ENCODE measurements at places on chromosomes 6 and 20.

- DNase-seq, result no peak
Measured at GRCh38 chr6:129773304-129773703, 63.3 kb upstream of the ARHGAP18 start.

GRCh38 chr6:54072635-54073313 is 38.5 kb upstream of the MLIP start:
- no peak for DNase-seq

DNA sequence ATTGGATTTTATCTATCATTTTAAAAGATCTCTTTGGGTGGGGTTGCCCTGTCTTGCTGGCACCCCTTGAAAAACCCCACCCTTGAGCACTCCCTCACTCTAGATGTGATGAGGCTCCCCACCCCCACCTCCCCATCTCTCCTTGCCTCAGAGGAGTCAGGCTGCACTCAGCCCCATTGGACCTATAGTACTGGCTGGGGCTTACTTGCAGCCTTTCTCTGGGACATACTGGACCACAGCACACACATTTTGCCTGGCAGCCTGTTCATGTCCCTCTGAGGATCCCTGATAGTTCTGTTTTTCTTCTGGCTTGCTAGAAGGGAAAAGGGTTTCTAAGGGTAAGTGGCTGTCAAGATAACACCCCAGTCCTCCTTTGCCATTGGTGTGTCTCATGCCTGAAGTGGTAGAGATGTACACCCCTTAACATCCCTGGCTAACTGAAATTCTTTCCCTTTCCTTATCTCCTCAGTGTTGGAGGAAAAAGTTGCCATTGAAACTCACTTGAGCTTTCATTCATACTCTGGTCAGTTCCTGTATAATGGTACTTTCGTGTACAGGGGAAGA is 553.4 kb upstream of the CITED2 start:
- DNase-seq, result no peak

DNA sequence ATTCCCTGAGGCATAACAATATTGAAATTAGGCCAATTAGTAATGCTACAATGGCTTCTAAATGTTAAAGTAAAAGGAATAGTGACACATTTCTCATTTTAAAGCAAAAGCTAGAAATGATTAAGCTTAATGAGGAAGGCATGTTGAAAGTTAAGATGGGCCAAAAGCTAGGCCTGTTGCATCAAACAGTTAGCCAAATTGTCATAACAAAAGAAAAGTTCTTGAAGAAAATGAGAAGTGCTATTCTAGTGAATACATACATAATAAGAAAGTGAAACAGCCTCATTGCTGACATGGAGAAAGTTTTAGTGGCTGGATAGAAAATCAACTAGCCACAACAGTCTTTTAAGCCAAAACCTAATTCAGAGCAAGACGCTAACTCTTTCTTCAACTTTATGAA is 12.9 kb downstream of the OR2A4 start:
- DNase-seq, result no peak

DNA sequence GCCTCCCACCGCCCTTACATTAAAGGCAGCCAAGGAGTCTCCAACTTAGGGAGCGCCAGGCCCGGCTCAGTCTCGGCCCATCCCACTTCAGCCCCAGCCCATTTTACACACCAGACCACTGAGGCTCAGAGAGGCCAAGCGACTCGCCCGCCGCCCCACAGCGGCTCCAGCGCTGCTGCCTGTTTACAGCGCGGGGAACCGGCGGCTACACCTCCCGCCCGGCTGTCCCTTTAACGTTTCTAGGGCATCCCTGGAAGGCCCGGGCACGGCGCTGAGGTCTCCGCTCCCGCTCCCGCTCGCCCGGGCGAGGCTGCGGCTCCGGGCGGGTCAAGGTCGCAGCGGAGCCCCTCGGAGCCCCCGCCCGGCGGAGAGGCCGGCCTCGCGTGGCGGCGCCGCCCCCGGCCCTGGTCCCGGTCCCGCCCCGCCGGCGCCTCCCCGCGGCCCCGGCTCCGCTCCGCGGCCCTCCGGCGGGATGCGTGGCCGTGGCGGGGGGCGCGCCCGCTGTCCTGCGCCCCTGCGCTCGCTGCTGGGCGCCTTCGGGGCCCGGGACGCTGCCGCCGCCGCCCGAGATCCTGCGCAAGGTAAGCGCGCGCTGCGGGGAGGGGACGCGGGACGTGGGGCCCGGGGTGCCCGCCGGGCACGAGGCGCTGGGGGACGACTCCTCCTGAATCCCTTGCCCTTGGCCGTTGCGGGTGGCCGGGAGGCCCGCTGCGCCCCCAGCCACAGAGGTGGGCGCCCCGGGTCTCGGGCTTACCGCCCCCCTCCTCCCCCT is 27.1 kb upstream of the PHACTR3 start:
- no peak for DNase-seq

- no peak for DNase-seq
Measured at GRCh38 chr6:1611572-1612298, 2.0 kb downstream of the FOXC1 start.

DNA sequence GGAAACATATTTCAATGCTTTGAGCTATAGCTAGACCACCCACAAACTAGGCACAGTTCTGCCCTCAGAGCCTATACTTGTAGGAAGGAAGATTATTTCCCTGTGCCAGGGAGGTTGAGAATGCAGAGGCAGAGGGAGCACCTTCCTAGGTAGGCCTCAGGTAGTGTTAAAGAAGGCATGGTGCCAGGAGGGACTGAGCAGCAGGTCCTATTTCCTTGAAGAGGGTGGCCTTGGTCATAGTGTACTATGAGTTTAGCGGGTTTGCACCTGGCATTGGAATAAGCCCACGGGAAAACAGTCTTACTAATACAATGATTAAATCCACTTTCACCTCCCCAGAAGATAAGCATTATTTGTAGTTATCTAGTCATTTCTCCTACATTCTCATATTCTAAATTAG is 375.4 kb downstream of the CDKAL1 start:
- DNase-seq, result no peak

DNA sequence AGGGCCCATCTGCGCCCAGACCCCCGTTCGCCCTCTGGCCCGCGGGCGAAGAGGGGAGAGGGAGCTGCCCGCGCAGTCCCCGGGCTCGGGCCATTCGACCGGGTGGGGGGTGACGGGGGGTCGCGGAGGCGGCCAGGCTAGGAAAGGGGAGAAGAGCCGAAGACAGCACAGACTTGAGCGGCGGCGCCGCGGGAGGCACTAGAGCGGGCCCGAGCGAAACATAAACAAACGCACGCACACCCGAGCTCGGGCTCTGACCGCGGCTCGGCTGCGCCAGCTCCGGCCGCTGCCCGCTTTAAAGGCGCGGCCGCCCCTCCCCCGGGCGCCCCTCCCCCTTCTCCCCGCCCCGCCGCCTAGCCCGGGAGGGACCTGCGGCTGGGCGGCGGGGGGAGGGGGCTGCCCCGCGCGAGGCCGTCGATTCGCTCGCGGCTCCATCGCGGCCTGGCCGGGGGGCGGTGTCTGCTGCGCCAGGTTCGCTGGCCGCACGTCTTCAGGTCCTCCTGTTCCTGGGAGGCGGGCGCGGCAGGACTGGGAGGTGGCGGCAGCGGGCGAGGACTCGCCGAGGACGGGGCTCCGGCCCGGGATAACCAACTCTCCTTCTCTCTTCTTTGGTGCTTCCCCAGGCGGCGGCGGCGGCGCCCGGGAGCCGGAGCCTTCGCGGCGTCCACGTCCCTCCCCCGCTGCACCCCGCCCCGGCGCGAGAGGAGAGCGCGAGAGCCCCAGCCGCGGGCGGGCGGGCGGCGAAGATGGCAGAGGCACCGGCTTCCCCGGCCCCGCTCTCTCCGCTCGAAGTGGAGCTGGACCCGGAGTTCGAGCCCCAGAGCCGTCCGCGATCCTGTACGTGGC is at the start of gene FOXO3:
Gene FOXO3, plus strand, starts transcription at position 455 of the 846 bp plus-strand sequence. Its CDS starts 292 bp downstream, at position 747.
- DNase-seq, result no peak

DNA sequence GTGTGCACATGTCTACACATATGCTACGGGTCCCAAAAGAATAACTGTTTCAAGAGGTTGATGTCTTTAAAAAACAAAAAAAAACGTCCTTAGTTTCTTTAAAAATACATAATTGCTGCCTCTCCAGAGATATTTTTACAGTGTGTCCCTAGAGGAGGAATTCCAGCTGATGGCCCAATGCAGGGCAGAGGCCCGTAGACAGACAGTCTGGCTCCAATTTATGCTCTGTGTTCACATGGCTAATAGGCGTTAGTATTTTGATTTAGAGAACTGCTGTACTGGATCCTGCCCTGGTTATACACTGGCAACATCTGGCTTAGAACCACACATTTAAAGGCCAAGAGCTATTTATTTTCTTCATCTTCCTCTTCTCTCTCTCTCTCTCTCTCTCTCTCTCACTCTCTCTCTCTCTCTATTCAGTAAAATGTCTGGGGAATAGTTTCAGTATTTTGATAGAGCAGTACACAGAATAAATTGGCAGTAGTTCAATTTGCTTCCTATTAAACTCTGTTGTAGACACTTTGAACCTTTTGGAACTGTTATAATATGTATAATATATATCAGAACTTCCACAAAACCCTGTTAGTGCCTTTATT is 260.6 kb downstream of the EYA4 start:
- no peak for DNase-seq

DNA sequence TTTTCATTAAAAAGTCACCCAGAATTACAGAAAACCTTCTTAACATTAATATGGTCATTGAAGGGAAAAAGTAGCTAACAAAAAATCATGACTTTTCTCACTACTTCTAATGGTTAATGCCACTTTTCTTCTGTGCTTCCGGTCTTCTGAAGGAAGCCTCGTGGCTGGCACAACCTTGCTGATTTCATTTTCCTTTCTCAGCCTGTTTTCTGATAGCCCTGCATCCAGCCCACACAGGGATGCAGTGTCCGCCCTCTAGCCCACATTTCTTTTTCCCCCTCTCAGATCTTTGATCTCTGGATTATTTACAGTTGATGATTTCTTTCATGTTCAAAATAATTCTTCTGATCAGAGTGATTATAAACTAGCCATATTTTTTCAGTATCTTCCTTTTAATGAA is 655.4 kb upstream of the EPHA7 start:
- DNase-seq, result no peak

- peak; percentile 35 for DNase-seq
Measured at GRCh38 chr6:5205877-5206850, 54.6 kb downstream of the LYRM4 start.

DNA sequence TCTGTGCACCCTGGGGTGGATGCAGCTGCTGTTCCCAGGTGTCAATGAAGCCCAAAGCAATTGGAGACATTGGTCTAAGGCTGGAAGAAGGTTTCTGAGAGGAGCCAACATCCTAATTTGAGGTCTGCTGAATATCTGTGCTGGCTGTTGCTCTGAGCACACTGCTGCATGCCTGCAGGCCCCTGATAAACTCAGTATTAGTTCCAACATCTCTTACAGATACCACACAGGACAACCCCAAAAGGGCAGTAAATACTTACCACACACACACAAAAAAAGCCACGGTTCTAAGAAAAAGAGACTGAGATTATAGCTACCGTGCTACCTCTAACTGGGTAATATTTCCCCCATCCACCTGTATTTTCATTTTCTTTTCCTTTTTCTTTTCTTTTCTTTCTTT is 164.3 kb upstream of the SOX4 start:
- DNase-seq, result no peak

GRCh38 chr20:37326666-37327065 is 19.3 kb upstream of the SRC start:
- DNase-seq, result no peak

DNA sequence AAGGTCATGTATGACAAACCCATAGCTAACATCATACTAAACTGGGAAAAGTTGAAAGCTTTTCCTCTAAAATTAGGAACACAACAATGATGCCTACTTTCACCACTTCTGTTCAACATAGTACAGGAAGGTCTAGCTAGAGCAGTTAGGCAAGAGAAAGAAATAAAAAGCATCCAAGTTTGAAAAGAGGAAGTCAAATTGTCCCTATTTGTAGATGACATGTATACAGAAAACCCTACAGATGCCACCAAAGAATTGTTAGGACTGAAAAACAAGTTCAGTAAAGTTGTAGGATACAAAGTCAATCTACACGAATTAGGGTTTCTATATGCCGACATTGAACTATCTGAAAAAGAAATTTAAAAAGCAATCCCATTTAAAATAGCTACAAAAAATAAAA is 89.4 kb upstream of the GLP1R start:
- no peak for DNase-seq

DNA sequence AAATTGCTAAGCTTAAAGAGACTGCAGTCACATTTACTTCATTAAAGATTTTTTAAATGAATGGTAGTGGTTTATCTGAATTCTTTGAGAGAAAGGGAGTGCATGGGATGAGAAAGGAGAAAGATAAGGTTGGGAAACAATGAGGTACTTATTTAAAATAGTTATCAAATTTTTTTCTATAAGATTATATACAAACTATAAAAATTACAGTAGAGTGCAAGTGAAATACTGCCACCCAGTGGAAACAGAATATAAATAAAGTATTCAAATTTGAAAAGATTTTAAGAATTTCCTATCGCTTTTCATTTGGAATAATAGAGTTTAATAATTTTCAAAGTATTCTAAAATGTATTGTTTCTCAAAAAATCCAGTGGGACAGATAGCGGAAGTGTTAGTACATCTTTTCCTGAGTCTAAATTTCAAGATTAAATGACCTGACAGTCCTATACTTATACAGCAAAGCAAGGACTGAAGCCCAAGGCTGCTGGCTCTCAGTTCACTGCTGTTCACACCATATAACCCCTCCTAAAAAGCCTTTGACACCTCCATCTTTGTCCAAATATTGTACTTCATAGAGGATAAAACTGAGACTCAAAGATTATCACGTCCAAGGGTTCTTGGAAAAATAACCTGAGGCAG is 31.1 kb downstream of the EPM2A start:
- no peak for DNase-seq

DNA sequence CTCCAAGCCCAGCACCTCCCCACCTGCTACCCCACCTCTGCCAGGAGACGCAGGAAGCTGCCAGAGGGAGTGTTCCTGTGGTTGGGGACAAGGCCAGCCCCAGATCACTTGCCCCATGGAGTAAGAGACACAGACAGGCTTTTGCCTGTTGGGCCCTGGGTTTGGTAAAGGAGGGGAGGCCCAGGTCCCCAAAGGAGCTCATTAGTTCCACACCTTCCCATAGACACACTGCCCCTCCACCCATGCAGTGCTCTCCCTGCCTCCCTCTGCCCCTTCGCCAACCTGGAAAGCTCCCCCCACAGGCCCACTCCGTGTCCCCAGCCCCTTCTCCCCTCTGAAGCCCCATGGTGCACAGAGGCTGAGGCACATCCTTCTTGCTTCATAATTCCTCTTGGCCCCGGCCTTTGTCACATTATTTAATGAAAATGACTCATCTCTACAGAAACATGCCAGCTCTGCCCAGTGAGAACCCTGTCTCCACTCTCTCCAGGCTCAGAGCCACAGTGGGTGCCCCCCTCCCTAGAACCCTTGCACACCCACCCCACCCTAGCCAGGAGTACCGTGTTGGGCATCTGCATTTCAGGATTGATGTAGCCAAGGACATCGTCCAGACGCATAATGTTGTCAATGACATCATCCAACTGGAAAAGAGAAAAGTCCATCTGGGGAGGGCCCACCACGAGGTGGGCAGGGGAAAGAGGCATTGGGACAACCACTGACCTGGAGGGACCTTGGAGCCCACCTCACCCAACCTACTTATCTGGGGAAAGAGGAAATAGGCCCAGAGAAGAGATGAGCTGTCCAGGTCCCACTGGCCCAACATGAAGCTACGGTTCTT is 46.0 kb downstream of the TFEB start:
- no peak for DNase-seq

- no peak for DNase-seq
Measured at GRCh38 chr6:36973190-36973589, 12.8 kb downstream of the MTCH1 start.
